ENCODE measurements at places on chromosomes 2 and 18.

DNA sequence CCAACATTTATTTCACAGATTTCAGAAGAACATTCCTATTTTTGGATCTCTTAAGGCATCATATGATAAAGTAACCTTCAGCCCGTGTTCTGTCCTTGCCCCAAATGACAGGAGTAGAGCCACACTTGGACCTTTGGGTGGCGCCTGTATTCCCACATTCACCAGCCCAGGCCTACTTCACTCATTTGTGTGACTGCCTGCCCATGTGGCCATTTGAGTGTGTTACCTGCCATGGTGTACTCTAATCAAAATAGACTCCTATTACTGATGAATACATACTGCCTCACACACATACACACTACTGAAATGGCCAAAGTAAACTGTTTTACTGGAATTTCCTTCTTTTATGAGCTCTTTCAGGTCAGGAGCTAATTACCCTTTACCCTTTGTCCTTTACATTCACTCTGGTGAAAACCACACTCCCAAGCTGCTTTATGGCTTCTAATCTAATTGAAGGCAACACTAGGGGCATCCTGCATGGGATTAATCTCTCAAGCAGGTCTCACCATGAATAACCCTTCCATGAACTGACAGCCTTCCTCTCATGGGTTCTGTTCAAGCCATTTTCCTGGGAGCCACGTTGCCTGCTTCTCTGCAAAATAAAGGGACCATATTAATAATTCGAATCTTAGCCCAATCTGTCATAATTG, 271.0 kb upstream of the GALNT5 start:
- no peak for DNase-seq

GRCh38 chr2:3608373-3609278, 13.7 kb downstream of the COLEC11 start:
- DNase-seq: no peak

- DNase-seq: no peak
Observed at GRCh38 chr2:151777487-151777886, 43.2 kb upstream of the NEB start.

- no peak for DNase-seq
Observed at GRCh38 chr18:43350176-43350575, 72.9 kb upstream of the SYT4 start.

- no peak for DNase-seq
Observed at GRCh38 chr2:11904941-11905340, 158.5 kb downstream of the LPIN1 start.

- DNase-seq: no peak
Observed at GRCh38 chr2:57892920-57893319, 153.7 kb upstream of the VRK2 start.

GRCh38 chr2:217854684-217855420, 147.9 kb downstream of the TNS1 start:
- DNase-seq: no peak

- DNase-seq: no peak
Observed at GRCh38 chr2:100563407-100564247, 834 bp downstream of the PDCL3 start.

DNA sequence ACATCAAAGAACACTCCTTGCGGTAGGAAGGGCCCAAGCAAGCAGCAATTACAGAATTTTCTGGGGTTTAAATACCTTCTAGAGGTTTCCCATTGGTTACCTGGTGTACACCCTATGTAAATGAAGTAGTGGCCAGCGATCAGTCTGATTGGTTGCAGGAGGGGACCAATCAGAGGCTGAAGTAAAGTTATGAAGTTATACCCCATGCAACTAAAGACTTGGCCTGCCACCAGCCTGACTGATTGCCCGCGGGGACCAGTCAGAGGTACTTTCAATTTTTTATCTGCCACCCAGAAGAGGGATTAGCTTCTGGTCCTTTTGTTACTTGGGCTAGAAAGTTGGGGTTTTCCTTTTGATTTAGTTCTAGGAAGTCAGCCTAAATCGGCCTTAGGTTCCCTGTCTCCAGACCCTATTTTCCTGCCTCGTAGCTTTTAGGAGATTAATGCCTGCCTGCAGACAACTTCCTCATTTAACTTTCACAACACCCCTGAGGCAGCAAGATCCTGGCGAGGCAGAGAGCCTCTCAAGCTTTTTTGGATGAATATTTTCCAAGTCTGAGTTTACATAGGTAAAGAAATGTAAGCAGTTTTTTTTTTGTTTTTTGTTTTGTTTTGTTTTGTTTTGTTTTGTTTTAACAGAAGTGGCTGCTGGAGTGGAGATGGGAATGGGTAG, 1.5 kb upstream of the DGUOK start:
- no peak for DNase-seq

GRCh38 chr18:73683409-73684238, 464.0 kb downstream of the FBXO15 start:
- DNase-seq: no peak

DNA sequence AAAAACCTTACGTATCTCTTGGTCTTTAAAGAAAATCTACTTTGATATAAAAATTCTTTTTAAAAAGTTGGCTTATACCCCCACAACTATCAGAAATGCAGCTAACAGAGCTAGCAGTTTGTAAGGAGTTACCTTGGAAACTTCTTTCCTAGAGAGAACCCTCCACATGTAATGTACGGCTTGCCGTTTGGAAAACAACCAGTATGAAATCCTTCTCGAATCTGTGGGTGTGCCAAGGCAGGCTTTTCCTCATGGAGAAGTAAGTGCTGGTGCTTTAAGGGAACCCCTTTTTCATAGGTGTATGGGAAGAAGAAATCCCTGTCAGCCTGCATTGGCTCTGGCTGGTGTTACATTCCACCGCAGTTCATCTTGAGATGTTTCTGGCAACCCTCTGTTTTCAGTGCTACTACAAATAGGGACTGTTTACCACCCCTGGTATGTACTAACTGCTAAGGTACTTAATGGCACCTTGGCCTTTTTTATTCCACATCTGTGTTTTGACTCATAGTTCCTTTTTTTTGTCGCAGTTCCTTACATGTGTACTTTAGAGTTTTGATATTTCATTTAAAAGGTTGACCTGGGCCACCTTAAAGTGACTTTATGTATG, 248.4 kb downstream of the FHOD3 start:
- DNase-seq: no peak

GRCh38 chr2:173755798-173756197, 209.4 kb downstream of the SP3 start:
- DNase-seq: no peak
